ENCODE measurements at places on chromosomes 1 and 21.

DNA sequence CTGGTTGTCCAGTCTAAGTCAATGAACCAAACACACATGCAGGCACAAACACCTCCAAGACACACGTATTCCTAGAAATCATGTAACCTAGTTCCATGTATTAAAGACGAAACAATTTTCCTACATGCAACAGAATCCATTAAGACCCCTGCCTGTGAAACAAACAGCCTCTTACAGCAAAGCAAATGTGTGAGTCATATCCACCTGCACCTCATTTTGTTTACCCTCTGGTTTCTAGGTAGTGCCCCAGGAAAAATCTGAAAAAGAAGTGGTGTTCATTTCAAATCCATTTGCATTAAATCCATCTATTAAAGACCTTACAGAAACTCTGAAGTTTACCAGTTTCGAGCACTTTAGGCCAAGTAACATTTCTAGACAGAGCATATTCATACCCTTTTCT, 74.1 kb downstream of the VCAM1 start:
- DNase-seq: no peak

GRCh38 chr1:29639741-29640427, 403.6 kb downstream of the PTPRU start:
- no peak for DNase-seq

GRCh38 chr1:52679048-52679447, 19.1 kb downstream of the COA7 start:
- DNase-seq: no peak

DNA sequence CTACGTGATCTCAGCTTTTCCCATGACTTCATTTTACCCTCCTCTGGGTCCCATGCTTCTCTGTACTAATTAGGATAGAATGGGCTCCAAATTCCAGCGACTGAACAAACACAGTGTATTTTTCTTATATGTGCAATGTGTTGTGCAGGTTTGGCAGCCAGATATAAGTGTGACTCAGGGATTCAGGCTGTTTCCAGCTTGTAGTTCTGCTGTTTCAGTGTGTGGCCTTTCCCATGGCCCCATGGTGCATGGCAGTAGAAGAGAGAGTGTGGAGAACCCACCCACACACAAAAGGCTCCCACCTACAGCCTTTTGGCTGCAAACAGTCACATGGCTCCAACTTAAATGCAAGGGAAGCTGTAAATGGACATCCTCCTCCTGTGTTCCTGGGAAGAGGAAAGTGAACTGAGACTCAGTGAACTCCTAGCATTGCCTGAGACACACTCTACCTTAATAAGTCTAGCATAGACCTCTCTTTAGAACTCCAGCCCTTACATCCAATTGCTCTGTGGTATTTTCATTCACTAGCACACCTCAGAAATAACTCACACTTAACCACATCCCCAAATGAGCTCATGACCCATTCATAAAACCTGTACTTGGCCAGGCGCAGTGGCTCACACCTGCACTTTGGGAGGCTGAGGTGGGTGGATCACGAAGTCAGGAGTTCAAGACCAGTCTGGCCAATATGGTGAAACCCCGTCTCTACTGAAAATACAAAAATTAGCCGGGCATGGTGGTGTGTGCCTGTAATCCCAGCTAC, 58.7 kb downstream of the KIAA0040 start:
- DNase-seq: no peak

DNA sequence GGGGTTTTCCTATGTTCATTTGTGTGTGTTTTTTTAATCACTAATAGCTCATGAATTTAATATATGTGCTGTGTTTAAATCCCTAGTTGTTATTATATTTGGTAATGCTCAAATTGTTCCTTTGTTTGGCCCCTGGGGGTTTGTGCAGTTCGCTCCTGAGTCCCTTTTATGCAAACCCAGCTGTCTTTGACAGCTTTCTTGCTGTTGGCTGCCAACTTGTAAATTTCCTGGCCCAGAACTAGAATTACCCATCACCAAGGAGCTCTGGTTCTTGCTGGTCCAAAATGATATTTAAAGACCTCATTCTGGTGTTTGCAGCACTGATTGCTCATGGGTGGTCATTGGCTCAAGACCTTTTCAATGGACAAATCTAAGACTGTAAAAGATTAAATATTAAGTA, 39.6 kb upstream of the PGBD5 start:
- no peak for DNase-seq

DNA sequence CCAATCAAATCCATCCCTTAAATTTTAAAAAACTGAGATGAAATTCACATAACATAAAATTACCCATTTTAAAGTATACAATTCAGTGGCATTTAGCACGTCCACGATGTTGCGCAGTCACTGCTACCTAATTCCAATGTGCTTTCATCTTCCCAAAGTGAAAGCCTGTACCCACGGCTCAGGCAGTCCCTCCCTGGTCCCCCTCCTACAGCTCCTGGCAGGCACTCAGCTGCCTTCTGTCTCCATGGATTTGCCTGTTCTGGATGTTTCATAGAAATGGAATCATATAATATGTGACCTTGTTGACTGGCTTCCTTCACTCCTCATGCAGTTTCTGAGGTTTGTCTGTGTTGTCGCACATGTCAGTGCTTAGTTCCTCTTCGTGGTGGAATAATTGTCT, 386.3 kb downstream of the CAMTA1 start:
- no peak for DNase-seq

DNA sequence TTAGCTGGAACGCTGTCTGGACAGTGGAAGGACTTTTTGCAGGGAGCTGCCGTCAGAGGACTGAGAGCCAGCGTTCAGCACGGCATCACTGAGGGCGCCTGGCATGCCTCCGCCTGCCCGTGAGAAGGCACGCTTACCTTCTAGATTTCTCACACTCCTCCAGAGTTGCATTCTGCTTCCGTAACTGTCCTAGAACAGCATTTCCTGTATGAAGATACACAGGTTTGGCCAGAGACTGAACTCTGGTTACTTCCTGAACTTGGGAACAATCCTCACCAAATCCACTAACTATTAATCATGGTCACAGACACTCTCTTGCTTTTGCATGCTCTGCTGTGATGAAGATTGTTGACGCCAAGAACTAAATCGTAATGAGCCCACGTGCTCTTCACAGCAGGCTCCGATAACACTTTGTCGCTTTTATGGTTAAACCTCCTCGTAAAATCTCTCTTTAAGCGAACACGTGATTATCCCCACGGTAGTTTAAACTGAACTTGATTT, 93.5 kb downstream of the KIF26B start:
- DNase-seq: no peak

DNA sequence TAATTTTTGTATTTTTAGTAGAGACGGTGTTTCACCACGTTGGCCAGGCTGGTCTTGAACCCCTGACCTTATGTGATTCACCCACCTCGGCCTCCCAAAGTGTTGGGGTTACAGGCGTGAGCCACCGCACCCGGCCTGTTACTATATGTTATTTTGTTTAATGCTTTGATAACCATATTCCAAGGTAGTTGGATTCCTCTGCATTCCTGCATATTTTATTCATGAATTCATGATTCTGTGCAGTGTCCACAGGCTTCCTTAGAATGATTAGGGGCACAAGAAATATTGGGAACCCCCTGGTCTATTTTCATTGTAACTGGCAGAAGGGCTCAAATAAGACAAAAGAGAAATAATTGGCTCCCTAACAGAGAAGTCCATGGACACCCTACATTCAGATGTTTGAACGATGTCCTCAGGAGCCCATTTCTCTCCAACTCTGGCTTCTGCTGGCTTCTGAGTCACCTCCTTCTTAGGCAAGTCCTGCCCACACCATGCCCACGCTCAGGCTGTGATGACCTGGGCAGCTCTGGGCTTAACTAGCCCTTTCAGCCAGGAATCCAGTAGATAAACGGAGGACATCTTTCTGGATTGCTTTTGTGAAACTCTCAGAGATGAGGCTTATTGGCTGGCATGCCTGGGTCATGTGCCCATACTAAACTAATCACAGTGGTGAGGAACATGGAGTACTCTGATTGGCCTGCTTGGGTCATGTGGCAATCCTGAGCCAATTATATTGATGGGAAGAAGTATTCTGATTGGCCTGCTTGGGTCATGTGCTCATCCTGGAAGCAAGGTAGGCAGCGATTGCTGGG, 32.6 kb downstream of the TNFRSF8 start:
- no peak for DNase-seq

DNA sequence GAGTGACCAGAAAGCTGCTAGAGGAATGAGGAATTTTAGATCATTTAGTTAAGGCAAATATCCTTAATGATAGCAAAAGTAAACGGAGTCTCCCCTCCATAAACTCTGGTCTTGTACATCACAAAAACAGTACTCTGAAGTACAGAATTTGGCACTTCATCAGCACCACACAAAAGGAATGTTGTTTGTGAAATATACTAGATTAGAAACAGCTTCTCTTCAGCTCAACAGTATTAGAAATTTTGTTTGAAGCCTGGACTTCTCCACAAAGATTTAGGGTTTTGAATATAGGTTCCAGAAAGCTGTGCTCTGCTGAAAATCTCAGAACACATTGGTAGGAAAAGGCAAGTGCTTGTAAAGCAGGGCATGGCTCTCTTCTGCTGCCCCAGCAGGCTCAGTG, 135.1 kb upstream of the PTGFR start:
- DNase-seq: no peak

GRCh38 chr1:174982971-174983689, 16.6 kb upstream of the CACYBP start:
- DNase-seq: no peak

GRCh38 chr1:241045659-241046058, 311.3 kb downstream of the RGS7 start:
- no peak for DNase-seq

DNA sequence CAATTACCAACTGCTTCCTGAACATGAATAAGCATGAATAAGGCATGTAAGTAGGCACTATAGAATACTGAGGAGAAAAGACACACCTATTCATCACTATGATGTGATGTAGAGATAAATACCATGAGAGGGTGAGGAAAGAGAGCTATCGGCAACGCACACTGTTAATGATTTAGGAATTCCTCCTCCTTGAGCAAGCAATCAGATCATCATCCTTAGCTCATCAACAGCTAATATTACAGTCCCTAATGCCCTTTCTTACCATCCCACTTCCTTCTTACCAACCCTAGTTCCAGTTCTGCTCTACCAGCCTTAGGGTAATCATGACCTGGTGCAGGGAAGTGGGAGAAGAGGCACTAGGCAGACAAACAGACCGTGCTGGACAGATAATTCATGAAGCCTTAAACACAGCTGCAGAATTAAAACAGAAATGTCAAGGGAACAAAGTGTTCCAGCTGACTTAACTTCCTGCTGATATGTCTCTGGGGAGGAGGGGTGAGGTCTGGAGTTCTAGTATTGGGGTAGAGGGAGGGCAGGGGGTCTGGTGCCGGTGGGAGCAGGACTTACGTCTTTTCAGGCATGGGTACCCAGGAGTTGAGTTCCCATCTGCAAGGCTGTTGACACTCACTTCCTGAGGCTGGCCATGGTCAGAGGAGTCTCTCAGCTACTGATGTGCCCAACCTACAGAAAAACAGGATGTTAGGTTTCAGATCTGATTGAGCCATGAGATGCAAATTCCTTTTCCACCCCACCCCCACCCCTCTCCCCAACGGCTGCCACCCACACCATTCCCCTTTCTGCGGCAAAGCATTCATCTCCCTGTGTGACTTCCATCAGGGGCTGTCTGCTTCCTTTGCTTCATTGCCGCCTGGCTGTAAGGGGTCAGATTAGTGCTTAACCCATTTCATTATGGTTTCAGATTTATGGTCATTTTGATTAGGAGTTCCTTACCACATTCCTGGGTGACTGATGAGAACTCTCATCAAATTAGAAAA, 12.6 kb upstream of the RCSD1 start:
- no peak for DNase-seq

GRCh38 chr1:112114540-112114939, 125.1 kb upstream of the KCND3 start:
- DNase-seq: no peak

GRCh38 chr21:38134084-38134873, 122.5 kb upstream of the KCNJ15 start:
- DNase-seq: no peak

- no peak for DNase-seq
These were observed 14.6 kb upstream of the ACBD3 start for GRCh38 chr1:226201029-226201593.

DNA sequence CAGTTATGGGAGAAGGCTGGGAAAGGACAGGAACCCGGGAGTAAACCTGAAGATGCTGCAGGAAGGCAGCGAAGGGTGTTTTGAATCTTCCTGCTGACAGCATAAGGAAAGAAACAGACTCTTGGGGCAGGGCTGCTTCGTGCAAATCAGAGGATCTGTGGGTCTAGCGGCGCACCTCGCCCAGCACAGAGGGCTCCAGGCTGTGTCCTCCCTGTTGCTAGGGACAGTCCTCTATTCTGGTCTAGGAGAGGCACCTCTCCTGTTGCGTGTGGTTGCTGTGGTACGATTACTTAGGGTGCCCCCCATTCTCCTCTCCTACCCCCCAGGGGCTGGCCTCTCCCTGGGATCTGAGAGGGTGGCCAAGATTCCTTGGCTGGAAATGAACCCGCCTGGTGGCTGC, 11.4 kb downstream of the C2CD2 start:
- DNase-seq: no peak

DNA sequence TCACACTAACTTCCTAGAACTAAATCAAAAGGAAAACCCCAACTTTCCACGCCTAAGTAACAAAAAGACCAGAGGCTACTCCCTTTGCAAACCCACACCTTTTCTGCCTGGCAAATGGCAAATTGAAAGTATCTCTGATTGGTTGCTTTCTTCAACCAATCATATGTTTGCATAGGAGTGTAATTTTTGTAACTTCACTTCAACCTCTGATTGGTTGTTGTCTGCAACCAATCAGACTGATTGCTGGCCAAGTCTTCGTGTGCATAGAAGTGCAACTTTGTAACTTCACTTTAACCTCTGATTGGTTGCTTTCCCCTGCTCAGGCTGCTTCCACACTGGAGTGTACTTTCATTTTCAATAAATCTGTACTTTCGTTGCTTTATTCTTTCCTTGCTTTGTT, 36.9 kb upstream of the PADI2 start:
- DNase-seq: no peak

GRCh38 chr1:48027533-48027835, 30.3 kb upstream of the TRABD2B start:
- no peak for DNase-seq

GRCh38 chr1:17523321-17524041, 16.0 kb upstream of the ARHGEF10L start:
- DNase-seq: no peak

DNA sequence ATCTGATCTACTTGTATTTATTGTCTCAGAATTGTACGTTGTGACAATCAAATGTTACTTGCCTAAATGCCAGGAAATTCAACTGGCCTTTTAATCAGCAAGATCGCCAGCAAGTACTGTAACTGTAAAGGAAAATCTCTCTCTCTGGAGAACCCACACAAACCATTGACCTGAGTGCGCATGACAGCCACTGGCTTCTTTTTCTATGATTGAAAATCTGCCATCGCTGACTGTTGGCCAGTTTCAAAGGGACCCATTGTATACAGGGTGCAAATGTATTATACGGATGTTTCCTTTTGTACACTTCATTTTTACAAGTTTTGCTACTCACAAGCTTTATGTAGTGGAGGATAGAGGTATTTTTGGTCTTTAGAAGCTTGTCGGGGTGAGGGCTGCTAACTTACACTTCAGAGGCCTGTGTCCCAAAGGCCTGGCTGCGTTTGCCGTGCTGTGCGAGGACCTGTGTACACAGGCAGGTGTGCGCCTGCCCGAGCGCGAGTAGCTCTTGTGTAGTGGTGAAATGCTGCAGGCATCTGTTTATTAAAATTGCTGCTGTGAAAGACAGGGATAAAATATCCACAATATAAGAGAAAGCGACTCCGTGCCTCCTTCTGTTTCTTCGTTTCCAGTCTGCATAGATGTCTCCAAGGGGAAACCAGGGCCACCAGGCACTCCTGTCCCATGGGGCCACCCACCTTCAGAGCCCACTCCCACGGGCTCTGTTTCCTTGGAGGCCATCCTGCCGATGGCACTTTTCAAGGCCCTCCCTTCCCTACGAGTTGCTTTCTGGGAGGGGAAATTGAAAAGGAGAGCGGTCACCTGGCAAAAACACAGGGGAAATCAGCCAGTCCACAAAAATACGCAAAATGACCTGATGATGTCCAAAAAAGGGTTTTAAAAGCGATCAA, 25.3 kb upstream of the TRAPPC10 start:
- DNase-seq: no peak

Data from caudate nucleus (tissue), 63 donors.